Thoracic aorta (tissue), 2 donors: ENCODE measurements at places on chromosomes 4 and X.
A peak's percentile ranks its signal among the peaks of the same experiment; 100 is the strongest.

GRCh38 chr4:168220893-168221292, 97.7 kb downstream of the DDX60 start:
- no peaks in the 10 kb centered on the region for H3K27me3 ChIP-seq
- no peak overlapping the region for H3K27ac ChIP-seq
- no peak overlapping the region for H3K4me3 ChIP-seq
- DNase-seq, result no peak

- peaks cover 12% of the 10 kb centered on the region for H3K4me1 ChIP-seq
- no peak for DNase-seq
- no peaks in the 10 kb centered on the region for H3K36me3 ChIP-seq
- H3K27ac ChIP-seq, result peak overlapping the region; percentile 65
Measured at GRCh38 chrX:72130762-72131250, 909 bp downstream of the RTL5 start.

DNA sequence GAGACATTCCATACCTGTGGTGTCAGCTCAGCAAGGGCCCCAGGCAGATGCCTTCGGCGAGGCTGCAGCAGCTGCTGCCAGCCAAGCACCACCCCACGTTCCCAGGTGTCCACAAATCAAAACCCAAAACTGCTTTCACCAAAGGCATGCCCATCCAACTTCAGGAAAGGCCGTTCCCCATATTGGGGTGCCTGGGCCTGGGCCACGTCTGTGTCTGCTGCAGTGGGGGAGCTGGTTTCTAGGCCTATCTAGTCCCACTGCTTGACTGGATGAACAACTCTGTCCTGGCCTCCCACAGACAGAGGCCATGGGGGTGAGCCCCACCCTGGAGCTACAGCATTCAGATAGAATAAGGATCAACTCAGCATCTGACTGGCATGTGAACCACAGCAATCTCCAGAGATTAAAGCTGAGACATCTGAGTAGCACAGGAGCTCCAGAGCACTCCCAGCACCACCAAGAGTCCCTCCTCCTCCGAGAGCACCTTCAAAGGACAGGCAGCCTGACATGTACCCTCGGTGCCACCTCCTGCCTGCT, 37.0 kb downstream of the NAT8L start:
- H3K4me3 ChIP-seq, result no peak overlapping the region
- no peaks in the 10 kb centered on the region for H3K36me3 ChIP-seq
- H3K27ac ChIP-seq, result no peak overlapping the region
- DNase-seq, result no peak

GRCh38 chrX:65667503-65668376, at the start of gene MSN:
TSS of gene MSN (plus strand) at chrX:65667654. CDS start at chrX:65667842, 188 bp downstream.
- peak within 1 kb of the TSS; percentile 99 for H3K27ac ChIP-seq
- no peaks in the 10 kb centered on the region for H3K27me3 ChIP-seq
- no peaks in the 10 kb centered on the region for H3K36me3 ChIP-seq
- no peak for DNase-seq
- H3K4me1 ChIP-seq, result peaks cover 17% of the 10 kb centered on the region

DNA sequence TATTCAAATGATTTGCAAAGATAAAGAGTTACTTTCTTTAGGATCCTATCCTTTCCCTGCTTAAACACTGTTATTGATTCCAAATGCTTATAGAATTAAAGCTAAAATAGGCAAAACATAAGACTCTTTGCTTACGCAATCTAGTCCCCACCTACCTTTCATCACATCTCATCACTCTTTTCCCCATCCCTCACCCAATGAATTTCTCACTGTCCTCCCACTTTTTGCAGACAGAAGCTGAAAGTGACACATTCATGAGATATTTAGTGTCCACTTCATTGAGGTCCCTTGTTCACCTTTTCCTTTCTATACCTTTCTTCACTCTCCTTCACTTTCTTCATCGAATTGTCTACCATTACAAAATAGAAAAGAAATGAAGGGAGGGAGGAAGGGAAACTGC, 424 bp downstream of the SATL1 start:
- H3K27ac ChIP-seq, result no peak overlapping the region
- H3K4me1 ChIP-seq, result no peaks in the 10 kb centered on the region
- DNase-seq, result no peak
- no peaks in the 10 kb centered on the region for H3K27me3 ChIP-seq
- peak overlapping the region; percentile 80 for H3K4me3 ChIP-seq

DNA sequence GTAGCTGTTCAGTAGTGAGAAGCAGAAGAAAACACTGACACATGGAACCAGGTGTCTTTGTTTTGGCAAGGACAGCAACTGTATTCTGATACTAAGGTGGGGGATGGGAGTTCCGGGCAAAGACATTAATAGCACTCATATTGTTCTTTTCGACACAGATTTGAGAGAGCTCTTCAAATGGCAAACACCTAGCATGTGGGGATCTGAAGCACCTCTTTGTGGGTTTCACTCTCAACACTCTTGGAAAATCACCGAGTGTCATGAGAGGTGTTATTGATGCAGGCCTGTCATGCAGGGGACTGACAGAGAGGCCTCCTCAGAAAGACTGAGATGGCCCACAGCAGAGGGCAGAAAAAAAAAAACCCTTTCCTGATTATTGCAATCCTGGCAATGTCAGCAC, 228.4 kb upstream of the VCX start:
- no peak overlapping the region for H3K27ac ChIP-seq
- no peak for DNase-seq
- no peak overlapping the region for H3K4me3 ChIP-seq

DNA sequence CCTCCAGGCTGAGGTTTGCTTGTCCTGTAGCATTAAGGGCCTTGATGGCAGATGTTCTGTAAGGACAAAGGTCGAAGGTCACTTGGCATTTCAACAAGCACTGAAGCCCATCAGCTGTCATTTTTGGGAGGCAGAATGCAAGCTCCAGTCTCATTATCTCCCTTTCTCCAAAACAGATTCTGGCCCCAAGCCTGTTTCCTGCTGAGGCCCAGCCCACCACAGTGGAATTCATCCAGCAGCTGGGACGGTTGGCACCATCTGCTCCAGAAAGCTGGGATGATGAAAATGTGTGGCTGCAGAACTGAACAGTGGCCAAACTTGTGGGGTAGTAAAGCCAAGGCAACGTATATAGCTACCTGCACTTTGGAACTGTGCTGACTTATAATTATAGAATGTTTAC, 17.7 kb upstream of the PPEF2 start:
- no peak for DNase-seq
- no peak overlapping the region for H3K27ac ChIP-seq
- peaks cover 24% of the 10 kb centered on the region for H3K36me3 ChIP-seq
- no peaks in the 10 kb centered on the region for H3K27me3 ChIP-seq
- peaks cover 8% of the 10 kb centered on the region for H3K4me1 ChIP-seq

- H3K27me3 ChIP-seq, result no peaks in the 10 kb centered on the region
- H3K27ac ChIP-seq, result peak overlapping the region; percentile 30
- no peaks in the 10 kb centered on the region for H3K36me3 ChIP-seq
- H3K4me1 ChIP-seq, result no peaks in the 10 kb centered on the region
Measured at GRCh38 chrX:153925387-153925738, 701 bp downstream of the ARHGAP4 start.

- H3K4me3 ChIP-seq, result no peak overlapping the region
- H3K36me3 ChIP-seq, result no peaks in the 10 kb centered on the region
- DNase-seq, result no peak
Measured at GRCh38 chr4:155960522-155960921, 6.9 kb upstream of the CTSO start.

DNA sequence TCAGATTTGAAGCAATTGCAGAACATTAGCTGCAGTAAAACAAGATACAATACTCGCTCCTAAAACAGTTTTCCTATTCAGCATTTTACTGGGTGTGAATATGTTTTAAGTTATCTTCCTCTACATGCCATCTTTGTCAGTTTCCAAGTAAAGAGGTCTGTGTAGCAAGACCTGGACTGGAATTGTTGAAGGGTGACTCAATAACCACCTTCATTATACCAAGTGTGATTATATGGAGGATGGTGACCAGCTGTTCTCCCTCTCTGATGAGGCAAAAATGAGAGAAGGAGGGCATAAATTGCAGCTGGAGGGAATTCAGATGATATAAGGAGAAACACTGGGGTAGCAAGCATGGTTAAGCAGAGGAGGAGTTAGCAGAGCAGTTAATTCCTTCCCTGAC, 922.1 kb upstream of the SLIT2 start:
- H3K4me3 ChIP-seq, result no peak overlapping the region
- no peaks in the 10 kb centered on the region for H3K27me3 ChIP-seq
- H3K36me3 ChIP-seq, result no peaks in the 10 kb centered on the region
- H3K4me1 ChIP-seq, result no peaks in the 10 kb centered on the region
- no peak for DNase-seq
- H3K27ac ChIP-seq, result no peak overlapping the region

DNA sequence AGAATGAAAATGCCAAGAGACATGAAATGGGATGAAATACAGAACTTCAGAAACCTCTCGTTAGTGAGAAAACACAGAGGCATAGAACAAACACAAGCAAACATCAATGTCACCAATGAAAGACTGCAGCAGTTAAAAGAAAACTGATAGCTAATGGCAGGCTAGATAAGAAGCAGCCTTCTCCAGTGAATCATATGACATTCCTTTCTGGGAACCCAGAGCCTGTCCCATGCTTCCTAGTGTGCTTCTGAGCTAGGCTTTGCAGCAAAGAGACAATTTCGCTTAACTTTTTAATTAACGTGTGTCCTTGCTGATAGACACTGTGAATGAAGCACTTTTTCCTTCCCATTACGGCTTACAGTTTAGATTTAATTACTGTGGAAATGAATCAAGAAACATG, 444.6 kb downstream of the IL15 start:
- no peaks in the 10 kb centered on the region for H3K36me3 ChIP-seq
- no peak overlapping the region for H3K27ac ChIP-seq
- no peaks in the 10 kb centered on the region for H3K4me1 ChIP-seq

DNA sequence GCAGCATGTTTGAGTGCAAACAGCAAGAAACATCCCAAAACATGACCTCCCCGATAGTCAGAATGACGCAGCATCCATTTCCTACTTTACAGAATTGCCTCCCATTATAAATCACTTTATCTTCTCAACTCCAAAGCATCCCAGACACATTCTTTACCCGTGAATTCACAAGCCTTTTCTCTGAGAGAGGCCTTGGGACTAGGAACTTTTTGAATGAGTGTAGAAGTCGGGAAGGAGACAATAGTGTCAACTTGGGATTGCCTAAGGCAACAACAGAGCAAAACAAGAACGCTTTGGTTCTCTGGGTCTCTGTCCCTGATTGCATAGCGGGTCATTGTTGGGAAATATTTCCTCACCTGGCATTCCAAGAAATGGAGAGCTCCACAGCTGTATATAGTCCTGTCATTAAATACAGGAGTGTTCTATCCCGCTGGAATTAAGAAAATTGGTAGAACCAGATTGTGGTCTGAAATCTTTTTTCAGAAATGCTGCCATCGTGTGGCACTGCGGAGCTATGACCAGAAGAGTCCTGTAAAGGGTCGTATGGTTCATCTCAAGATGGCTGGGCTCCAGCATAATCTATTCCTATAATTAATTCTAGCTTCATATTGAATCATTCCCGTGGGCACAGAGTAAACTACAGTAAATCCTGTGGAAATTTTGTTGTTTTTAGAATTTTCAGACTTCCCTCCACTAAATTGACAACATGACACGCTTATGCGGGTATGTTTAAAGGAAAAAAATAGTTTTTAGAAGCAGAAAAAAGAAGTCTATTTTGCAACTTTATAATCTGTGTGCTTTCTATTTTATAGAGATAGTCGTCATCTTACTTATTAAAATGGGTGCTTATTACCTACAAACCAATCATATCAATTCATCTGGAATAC, 2.0 kb upstream of the SPP1 start:
- H3K4me3 ChIP-seq, result peak overlapping the region; percentile 54
- H3K36me3 ChIP-seq, result no peaks in the 10 kb centered on the region
- no peak overlapping the region for H3K27ac ChIP-seq
- DNase-seq, result no peak
- H3K4me1 ChIP-seq, result peaks cover 5% of the 10 kb centered on the region

- H3K4me1 ChIP-seq, result no peaks in the 10 kb centered on the region
- no peak for DNase-seq
- H3K4me3 ChIP-seq, result no peak overlapping the region
- no peaks in the 10 kb centered on the region for H3K36me3 ChIP-seq
Measured at GRCh38 chr4:102042871-102043802, 252.6 kb downstream of the BANK1 start.

GRCh38 chrX:7191681-7192110, 43.7 kb upstream of the PUDP start:
- H3K36me3 ChIP-seq, result no peaks in the 10 kb centered on the region
- H3K27ac ChIP-seq, result no peak overlapping the region
- no peak overlapping the region for H3K4me3 ChIP-seq

GRCh38 chr4:22515888-22516541, at the start of gene ADGRA3:
TSS of gene ADGRA3 (minus strand) at chr4:22516066. CDS start at chr4:22515784, 282 bp downstream.
- DNase-seq, result peak; percentile 9
- H3K4me3 ChIP-seq, result peak within 1 kb of the TSS; percentile 76
- H3K27ac ChIP-seq, result peak within 1 kb of the TSS; percentile 82
- H3K4me1 ChIP-seq, result peaks cover 15% of the 10 kb centered on the region
- no peaks in the 10 kb centered on the region for H3K36me3 ChIP-seq

GRCh38 chr4:121749225-121749624, 15.7 kb downstream of the SMIM43 start:
- no peak overlapping the region for H3K27ac ChIP-seq
- no peak for DNase-seq
- no peaks in the 10 kb centered on the region for H3K36me3 ChIP-seq
- no peak overlapping the region for H3K4me3 ChIP-seq
- no peaks in the 10 kb centered on the region for H3K4me1 ChIP-seq

DNA sequence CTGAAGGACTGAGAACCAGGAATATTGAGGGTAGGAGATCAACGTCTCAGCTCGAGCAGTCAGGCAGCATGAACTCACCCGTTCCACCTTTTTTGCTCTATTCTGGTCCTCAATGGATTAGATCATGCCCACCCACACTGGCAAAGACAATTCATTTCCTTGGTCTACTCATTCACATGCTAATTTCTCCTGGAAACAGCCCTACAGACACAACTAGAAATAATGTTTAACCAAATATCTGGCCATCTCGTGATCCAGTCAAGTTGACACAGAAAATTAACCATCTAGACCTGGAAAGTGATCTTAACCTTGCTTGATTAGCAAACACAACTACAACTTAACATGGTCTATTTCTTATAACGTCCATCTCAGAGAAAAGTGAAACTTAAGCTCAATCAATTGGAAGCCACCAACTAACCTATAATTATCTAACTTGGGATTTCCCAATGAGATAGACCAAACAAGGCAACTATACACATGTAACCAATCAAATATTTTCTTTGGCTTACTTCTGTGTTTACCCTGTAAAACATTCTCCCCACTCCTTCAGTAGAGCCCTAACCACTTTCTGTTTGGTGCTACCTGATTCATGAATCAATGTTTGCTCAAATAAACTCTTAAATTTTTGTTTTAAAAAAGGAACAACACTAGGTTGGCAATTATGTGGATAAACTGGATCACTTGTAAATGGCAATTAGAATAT, 69.7 kb upstream of the MAMLD1 start:
- no peaks in the 10 kb centered on the region for H3K27me3 ChIP-seq
- H3K27ac ChIP-seq, result no peak overlapping the region
- no peaks in the 10 kb centered on the region for H3K4me1 ChIP-seq

- H3K4me1 ChIP-seq, result peaks cover 40% of the 10 kb centered on the region
- no peaks in the 10 kb centered on the region for H3K27me3 ChIP-seq
- no peak for DNase-seq
- H3K36me3 ChIP-seq, result no peaks in the 10 kb centered on the region
- peak overlapping the region; percentile 91 for H3K4me3 ChIP-seq
Measured at GRCh38 chr4:53365121-53365485, 758 bp downstream of the SCFD2 start.

GRCh38 chrX:16023790-16024734, 99.3 kb upstream of the GRPR start:
- H3K4me1 ChIP-seq, result no peaks in the 10 kb centered on the region
- no peaks in the 10 kb centered on the region for H3K27me3 ChIP-seq
- H3K27ac ChIP-seq, result no peak overlapping the region
- no peaks in the 10 kb centered on the region for H3K36me3 ChIP-seq
- no peak overlapping the region for H3K4me3 ChIP-seq

GRCh38 chr4:141609243-141609642, 27.1 kb upstream of the IL15 start:
- no peaks in the 10 kb centered on the region for H3K36me3 ChIP-seq
- no peak overlapping the region for H3K27ac ChIP-seq
- H3K4me1 ChIP-seq, result no peaks in the 10 kb centered on the region
- H3K4me3 ChIP-seq, result no peak overlapping the region
